ENCODE measurements at places on chromosomes 12 and 14. TPM values are rescaled to one million over a fixed set of nuclear protein-coding genes. Genes with fewer than 3 reads are reported as not detected.

Gene TSPAN11
- 0.36 TPM for total RNA-seq

Gene DPPA3
- total RNA-seq: not detected

Gene TGM1
- 3.1 TPM for total RNA-seq

Gene TMEM52B
- total RNA-seq: not detected

Gene EML5
- total RNA-seq: 0.12 TPM

Gene AMN
- 0.16 TPM for total RNA-seq

Gene SERPINA12
- not detected for total RNA-seq

Gene ERP27
- total RNA-seq: not detected

Gene OVCH1
- not detected for total RNA-seq

Gene GARIN6
- not detected for total RNA-seq

Gene HOTAIR
- total RNA-seq: not detected

Gene MYL6B
- 53.9 TPM for total RNA-seq

Data from hair follicle dermal papilla cell (primary cell).